ENCODE measurements at places on chromosomes 11 and 22. TPM values are rescaled to one million over a fixed set of nuclear protein-coding genes. Genes with fewer than 3 reads are reported as not detected.

DNA sequence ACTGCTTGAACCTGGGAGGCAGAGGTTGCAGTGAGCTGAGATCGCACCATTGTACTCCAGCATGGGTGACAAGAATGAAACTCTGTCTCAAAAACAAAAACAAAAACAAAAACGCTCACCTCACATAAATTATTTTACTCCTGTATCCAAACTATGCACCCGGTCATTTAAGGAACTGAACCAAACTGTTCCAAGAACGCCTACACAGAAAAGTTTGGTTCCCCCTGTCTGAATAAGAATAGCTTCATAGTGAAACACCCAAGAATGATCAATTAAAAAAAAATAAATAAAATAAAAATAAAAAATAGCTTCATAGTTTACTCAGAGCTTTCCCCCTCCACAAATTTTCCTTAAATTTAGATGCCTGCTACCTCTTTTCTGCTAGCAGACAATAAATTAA is 13.7 kb downstream of the NUP98 start:
- DNase-seq, result no peak

The PYGM gene
- 183 TPM for total RNA-seq

The CDCA5 gene
- 5.3 TPM for total RNA-seq

DNA sequence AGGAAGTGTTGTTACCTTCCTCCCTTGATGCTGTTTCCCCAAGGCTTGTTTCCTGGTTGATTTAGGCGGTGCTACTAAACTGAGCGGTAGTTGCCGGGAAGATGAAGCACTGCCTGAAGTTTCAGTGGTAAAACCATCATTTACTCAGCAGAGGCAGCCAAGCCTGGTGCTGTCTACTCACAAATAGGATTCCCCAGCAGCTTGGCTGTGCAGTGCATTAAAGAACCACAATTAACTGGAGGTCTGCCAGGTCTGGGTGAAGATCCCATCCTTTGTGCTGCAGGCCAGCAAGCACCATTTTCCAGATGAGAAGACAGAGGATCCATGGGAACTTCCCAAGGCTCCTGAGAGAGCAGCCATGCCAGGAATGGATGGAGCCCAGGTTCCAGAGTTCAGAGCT is 231.9 kb upstream of the E2F8 start:
- DNase-seq, result no peak

GRCh38 chr11:114171257-114172054 is 111.9 kb downstream of the ZBTB16 start:
- DNase-seq, result peak; percentile 89

DNA sequence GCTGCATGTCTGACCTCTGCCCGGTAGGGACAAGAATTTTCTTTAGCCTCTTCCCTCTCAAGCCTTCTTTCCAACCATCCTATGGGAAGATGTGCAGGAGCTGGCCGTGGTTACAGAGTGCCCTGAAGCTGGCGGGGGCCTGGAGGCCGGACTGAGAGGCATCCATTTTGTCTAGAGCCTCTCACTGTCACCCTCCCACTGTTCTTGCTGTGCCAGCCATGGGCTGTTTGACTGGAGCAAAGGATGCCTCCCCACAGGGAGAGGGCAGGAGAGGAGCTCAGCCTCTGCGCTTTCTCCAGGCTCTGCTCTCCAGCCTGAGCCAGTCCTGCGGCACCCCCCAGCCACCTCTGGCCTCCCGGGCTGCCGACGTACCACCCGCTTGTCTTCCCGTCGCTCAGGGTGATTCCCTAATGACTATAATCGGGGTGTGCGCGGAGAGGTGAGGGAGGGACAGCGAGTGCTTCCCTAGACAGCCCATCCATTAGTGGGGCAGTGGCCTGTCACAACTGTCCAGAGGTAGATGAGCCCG is 123.8 kb downstream of the NECTIN1 start:
- no peak for DNase-seq

The APOA4 gene
- total RNA-seq, result not detected

The HMGXB4 gene
- 8.4 TPM for total RNA-seq

The CECR2 gene
- 6.3 TPM for total RNA-seq

DNA sequence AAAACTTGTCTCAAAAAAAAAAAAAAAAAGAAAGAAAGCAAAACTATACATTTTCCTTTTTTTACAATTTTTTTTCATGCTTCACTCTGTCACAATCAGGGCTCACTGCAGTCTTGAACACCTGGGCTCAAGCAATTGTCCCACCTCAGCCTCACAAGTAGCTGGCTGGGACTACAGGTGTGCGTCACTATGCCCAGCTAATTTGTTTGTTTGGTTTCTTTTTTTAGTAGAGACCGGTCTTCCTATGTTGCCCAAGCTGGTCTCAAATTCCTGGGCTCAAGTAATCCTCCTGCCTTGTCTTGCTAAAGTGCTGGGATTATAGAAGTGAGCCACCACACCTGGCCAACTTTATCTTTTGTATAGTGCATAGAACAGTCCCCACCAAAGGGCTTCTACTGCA is 15.0 kb upstream of the CXCR5 start:
- no peak for DNase-seq

GRCh38 chr11:110564676-110565356 is 135.1 kb downstream of the FDX1 start:
- DNase-seq, result no peak

DNA sequence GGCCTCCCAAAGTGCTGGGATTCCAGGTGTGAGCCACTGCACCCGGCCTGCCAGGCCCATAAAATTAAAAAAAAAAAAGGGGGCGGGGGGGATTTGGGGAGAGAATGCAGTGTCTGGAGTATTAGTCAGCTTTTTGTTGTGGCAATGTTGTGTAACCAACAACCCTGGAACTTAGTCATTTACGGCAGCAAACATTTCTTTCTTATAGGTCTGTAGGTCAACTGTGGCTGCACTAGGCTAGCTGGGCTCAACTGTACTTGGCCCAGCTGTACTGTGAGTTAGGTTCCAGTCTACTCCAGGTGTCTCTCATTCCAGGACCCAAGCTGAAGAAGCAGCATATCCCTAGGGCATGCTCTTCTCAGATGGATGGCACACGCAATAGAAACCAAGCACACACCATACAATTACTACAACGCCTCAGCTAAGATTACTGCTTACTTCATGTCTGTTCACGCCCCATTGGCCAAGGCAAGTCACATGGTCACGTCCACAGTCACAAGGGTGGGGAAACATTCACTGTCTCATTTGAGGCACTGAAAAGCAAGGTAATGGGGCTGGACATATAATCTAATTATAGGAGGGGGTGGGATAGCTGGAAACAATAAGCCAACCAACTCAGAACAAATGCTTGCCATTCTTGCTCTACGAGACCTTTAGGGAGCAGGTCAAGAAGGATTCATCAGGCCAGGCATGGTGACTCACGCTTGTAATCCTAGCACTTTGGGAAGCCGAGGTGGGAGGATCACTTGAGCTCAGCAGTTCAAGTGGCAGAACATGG is 10.4 kb upstream of the SPINDOC start:
- no peak for DNase-seq

The YAP1 gene
- 62.5 TPM for total RNA-seq

DNA sequence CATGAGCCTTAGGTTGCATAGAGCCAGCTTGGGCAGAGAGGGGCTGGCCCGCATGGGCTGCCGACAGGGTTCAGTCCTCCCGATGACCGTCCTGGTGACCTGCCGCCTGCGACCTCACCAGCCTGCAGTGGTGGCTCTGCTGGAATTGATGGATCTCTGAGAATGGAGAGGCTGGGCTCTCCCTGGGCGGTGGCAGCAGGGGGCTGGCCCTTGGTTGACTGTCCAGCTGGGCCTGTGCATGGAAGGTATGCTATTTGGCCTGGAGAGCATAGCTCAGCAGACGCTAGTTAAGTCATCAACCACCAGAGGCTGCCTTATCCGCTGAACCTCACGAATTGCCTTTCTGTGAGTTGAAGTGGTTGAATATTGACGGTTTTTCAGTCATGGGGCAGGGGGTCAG is 19.7 kb downstream of the GRAMD4 start:
- peak; percentile 13 for DNase-seq

DNA sequence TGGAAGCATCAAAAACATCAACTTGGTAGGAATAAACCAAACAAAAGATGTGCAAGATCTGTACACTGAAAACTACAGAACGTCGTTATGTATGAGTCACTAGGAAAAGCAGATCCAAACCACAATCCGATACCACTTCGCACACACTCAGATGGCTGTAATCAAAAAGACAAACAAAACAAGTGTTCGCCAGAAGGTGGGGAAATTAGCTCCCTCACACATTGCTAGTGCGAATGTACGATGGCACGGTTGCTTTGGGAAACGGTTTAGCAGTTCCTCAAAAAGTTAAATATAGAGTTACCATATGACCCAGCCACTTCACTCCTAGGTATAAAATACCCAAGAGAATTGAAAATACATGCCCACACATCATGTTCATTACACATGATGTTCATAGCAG is 14.8 kb upstream of the CARD10 start:
- DNase-seq, result no peak

DNA sequence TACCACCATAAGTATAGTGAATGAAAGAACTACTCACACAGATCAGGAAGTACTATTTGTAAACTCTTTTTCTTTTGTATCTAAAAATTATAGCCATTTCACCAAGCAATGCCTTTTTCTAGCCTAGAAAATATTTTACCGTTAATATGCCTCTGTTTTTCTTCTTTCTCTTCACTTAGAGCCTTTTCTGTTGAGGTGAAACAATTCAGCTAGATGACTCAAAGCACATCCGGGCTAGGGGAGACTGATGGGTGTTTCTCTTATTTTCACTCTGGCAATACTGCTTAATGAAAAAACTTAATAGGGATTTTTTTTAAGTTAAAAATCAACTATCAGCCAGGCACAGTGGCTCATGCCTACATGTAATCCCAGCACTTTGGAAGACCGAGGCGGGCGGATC is 93.3 kb downstream of the SGSM3 start:
- no peak for DNase-seq

The KLHL35 gene
- not detected for total RNA-seq

DNA sequence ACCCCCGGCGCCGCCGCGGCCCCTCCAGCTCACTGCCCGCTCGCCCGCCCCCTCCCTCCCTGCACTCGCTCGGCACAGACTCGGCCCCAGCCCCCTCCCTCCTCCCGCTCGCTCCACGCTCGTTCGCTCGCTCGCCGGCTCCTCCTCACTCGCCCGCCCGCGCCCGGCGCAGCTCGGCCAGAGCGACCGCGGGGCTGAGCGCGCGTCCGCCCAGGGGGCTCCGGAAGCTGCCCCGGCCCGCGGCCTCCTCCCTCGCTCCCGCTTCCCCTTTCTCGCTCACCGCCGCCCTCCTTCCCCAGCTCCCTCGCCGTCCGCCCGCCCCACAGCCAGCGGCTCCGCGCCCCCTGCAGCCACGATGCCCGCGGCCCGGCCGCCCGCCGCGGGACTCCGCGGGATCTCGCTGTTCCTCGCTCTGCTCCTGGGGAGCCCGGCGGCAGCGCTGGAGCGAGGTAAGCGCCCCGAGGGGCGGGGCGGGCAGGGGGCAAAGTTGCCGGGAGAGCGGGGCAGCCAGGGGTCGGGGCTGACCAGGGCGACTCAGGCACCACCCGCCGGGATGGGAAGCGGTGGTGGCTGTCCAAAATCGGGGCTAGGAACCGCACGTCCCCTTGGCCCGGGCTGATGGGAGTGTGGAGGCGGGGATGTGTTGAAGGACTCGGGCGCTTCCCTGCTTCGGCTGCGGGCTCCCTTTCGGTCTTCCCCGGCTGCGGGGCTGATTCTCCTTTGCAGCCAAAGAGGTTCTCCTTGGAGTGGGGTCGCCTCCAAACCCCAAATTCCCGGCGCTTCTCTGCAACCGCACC is at the start of gene SEZ6L:
Gene SEZ6L (plus strand): TSS at position 148 of the 797 bp plus-strand sequence. CDS start 208 bp downstream, at position 356.
- DNase-seq, result peak; percentile 12

- no peak for DNase-seq
Observed at GRCh38 chr22:17241576-17242330, 22.5 kb upstream of the ADA2 start.

The CRYBB2 gene
- not detected for total RNA-seq

The OR56A4 gene
- total RNA-seq, result not detected

The NCF4 gene
- total RNA-seq, result 2.3 TPM

The GAS2 gene
- 9.3 TPM for total RNA-seq

- DNase-seq, result no peak
Observed at GRCh38 chr11:93552874-93553273, 9.7 kb upstream of the SMCO4 start.

DNA sequence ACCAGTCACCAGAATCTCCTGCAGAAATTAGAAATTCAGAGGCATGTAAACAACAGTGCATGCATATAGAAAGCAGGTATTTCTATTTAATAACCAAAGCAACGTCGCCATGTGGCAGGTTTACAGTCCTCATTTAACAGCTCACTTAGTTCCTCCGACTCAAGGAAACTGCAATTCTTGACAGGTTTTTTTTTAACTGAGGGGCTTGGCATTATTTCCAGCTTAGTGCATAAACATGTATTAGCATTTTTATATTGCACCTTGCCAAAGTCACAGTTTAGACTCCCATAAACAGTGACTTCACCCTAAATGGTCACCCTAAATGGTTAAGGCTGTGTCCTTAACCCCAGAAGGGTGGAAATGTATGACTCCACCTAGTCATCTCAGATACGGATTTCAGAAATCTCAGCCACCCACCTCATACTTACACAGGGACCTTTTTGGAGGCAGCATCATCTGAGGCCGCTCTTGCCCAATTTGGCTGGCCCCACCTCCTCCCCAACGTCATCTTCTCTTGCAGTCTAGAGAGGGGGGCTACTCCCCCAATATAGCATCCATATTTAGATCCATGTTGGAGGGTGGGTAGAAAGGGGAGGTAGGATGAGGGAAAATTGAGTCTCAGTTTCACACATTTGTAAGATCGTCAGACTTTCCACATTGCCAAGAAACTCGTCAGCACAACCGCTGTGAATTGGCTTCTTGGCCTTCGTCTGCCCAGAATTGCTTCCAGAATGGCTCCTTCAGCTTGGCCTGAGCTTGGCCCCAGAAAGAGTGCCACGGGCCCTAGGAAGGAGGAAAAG is 31.8 kb upstream of the SLC35C1 start:
- DNase-seq, result no peak

DNA sequence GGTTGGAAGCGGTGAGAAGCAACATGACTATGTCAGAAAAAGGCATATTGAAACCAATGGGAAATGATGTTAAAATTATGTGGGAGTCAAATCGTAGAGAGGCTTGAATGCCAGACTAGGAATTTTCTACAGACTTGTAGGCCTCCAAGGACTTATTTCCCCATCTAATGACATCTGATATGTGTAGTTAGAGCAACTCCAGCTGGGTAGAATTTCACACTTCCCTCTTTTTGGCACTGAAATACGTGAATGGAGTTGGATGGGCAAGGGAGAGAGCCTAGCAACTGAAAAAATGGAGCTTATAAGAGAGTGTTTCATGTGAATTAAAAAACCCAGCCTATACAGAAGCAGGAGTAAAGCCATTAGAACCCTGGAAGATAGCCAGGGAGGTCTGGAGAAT is 304.2 kb downstream of the INSC start:
- DNase-seq, result no peak

The MS4A4A gene
- total RNA-seq, result 31.6 TPM
